Kasumi-1 (cell line): ENCODE measurements at places on chromosomes 7 and 10.
A peak's percentile ranks its signal among the peaks of the same experiment; 100 is the strongest.

DNA sequence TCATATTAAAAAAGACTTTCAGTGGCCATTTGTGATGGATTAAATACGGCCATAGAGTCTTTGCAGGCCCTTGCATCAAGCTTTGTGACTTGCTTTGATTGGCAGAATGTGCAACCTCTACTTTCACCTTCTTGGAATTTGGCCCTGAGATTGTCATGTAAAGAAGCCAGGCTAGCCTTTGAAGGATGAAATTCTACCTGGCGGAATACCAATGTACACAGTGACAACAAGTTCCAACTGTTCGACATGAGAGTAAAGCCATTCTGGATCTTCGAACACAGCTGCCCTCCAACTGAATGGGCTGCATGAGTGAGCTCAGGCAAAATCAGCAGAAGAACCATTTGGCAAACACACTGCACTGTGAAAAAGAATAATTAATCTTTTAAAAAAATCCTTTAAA lies 321.3 kb downstream of the PHF14 start:
- DNase-seq, result no peak

- DNase-seq, result no peak
Observed at GRCh38 chr10:113443141-113443925, 109.5 kb upstream of the HABP2 start.

DNA sequence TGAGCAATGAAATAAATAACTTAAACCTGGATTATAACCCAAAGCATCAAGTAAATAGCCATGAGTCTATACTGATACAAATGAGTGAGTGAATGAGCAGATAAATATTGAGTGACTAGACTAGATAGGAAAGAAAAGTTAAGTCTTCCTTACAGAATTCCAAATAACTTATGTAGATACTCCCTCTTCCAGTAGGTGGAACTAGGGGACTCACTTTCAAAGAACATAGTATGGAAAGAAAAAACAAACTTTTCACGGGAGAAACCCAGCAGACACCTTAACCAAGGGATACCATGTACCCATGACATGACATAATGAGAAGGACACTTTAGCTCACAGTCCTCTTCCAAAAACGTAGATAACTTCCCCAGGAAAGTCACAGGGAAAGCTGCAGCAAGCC lies 32.2 kb downstream of the CSGALNACT2 start:
- DNase-seq, result peak; percentile 11

- peak; percentile 43 for DNase-seq
Observed at GRCh38 chr10:3067859-3068179, 471 bp downstream of the PFKP start.

DNA sequence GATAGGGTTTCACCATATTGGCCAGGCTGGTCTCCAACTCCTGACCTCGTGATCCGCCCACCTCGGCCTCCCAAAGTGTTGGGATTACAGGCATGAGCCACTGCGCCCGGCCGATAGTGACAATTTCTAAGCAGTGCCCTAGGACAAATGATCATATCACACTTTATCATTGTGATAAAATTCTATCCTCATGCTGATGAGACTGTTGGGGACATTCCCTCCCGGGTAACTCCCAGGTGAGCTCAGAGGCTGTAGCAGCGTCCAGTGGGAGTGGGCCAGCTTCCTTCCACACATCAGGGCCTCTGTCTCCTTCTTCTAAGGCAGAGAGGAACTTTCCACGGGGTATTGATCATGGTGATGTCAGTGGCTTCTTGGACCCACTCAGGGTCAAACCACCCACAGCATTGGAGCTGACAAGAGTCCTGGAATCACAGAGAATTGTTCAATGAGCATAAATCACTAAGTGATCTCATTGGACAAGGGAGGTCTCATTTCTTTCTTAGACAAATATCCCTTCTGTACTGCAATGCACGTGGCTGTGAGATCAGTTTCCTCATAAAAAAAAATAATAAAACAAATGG lies 256.1 kb downstream of the KLF6 start:
- DNase-seq, result no peak

DNA sequence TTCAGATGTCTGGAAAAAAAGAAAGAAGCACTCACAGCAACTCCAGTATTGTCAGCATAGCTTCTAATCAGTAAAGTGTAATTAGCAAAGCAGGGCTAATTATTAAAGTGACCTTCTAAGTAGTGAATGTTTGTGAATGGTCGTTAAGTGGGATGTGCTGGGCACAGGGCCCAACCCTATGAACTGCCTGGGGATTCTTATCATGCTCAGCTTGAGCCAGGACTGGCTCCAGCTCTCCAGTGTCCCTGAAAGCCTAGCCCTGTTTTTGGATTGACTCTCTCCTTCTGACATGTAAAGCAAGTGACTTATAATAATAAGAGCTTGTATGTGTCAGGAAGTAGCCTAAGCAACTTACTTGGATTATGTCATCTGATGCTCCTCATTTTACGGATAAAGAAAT lies 9.5 kb upstream of the TBX20 start:
- DNase-seq, result no peak

DNA sequence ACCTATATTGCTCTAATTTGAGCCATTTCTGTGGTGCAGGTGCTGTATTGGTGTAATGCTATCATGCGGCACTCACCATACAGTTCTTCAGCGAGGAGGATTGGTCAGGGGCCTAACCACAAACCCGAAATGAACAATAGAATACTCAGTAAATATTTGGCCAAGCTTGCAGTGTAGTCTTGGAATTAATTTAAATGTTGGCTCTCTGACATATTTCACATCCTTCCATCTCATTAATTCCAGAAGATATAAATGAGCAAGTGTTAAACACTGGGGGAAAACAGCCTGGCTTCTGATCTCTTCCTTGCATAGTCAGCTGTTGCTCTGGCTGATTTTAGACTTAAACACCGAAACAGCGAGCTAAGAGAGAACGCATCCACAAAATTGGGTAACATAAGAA lies 663.1 kb upstream of the GHITM start:
- no peak for DNase-seq

DNA sequence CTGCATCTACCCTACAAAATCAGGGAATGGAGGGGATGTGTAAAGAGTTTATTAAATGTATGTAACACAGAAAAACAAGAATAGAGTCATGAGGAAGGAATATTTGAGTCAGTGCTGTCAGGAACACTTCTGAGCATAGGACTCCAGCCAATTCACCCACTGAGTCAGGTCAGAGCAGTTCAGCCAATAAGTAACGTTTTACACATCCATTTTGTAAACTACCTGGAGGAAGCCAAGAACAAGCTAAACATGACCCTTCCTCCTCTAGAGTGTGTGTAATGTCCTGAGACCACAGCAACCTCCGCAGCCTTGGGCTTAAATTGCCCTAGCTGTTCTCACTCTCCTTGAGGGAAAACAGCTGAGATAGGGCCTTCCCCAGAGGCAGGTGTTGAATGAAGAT lies 691.5 kb upstream of the LRRN3 start:
- DNase-seq, result no peak

DNA sequence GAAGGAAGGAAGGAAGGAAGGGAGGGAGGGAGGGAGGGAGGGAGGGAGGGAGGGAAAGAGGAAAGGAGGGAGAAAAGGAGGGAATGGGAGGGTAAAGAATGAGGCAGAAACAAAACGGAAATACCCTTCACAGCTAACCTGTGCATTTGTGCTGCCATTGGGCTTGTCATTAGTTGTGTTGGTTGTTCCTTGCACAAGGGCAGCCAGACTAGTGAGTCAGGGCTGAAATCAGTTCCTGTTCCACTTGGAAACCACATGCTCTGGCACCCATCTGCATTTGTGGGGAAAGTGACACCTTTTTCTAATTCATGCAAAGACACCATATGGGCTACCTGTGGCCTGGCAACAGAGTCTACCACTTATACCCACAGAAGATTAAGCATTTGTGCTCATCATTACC lies 1004.0 kb upstream of the C7orf33 start:
- no peak for DNase-seq

- no peak for DNase-seq
Observed at GRCh38 chr7:13144673-13145072, 457.2 kb downstream of the ARL4A start.

DNA sequence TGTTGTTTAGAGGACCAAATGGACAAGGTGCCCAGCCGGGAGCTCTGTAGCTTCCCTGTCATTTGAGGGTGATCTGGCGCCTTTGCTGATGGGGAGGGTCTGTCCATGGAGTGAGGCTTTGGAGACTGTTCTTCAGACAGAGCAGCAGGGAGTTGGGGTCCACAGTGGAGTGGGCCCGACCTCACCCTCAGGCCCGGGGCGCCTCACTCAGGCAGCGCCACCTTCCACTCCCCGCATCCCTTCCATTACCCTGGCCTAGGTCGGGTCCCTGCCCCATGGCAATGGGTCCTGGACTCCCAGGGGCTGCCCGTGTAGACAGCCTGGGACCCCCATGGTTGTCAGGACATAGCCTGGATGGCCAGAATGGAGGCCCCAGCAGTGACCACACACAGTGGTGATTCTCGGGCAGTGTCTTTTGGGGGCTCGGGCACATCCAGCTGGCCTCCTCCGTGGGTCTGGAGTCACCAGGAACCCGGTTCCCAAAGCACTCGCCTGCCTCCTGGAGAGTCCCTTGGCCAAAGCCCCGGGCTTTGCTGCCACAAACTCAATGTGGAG lies 38.5 kb downstream of the TCERG1L start:
- DNase-seq, result no peak

DNA sequence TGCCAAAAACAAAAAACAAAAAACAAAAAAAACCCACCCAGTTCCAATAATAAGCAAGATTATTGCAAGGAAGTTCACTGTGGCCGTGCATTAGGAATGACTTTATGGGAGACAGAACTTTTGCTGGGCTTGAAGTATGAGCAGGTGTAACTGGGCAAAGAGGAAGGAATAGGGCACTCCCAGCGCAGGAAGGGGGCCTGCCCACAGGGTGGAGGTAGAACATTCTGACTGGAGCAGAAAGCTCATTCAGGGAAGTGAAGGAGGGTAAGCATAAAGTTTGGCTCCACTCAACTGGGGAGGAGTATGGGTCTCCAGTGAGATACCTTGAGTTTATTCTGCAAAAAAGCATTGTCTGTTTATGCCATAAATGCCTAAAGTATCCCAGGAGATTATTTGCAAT lies 42.1 kb upstream of the WIPF3 start:
- DNase-seq, result peak; percentile 27

- no peak for DNase-seq
Observed at GRCh38 chr7:74026406-74026902, 1.5 kb upstream of the ELN start.

DNA sequence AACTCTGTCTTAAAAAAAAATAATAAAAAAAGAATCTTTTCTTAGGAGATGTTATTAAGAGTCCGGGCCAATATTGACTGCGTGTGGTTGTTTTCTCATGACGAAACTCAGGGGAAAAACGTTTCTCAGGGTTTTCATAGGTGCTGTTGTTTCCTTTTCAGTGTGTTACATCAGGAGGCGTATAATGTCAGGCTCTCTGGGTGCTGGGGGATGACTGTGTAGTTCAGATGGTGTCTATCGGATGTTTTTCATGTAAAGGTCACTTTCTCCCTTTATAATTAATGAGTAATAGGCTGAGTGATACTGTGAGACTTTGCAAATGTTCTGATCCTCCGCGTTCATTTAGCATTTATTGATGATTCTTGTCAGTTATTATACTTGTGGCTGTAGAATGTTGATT lies 84.1 kb downstream of the TAF3 start:
- no peak for DNase-seq

DNA sequence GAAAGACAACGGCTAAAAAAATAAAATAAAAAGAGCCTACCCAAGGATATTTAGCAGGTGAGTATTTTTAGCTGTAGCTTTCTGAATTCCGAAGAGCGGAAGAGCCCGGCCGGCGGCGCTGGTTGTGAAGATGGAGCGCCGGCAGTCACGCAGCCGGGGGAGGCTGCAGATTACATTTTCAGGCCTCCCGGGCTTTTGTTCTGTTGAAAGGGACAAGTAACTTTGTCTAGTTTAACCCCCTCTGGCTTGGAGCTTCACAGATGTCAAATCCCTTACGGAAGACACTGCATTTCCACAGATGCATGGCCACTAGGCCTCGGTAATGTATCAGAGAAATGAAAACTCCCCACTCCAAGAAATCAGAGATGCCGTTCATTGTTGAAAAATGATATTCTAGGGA lies 497.6 kb upstream of the MKI67 start:
- no peak for DNase-seq

DNA sequence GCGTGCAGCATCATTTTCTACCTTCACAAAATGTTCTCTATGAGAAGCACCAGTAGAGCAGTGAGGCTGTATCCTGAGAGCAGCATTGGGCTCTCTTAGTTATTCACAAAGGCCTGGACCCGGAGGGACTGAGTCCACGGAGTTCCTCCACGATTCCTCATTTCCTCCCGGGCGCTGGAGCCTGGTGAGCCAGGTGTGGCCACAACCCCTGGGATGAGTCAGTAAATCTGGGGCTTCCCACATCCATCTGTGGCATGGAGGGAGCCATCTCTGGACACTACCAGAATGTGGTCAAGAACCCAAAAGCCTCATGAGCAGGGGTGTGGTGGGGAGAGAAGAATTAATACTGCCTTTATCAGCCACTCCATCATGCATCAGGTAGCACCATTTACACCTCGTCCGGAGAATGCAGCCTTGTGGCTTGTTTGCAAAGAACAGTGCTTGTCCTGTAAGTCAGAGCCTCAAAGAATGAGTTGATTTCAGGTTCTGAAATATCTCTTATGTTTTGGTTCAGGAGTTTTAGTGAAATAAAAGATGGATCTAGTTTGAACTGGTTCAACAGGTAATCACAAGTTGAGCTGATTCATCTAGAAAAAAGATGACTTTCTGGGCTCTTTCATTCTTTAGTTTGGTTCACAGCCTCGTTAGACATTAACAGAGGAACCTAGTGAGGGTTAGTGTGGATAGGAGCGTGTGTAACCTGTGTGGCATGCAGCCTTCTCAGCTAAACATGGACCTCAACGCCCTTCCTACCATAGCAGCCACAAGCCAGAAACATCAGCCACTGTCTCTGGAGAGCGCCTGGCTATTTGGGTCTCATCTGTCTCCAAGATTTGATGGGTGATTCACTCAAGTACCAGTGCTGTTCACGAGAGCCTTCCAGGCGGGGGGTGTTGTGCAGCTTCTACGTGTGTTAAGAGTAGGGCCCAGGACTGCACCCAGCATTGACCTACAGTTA lies 95.2 kb downstream of the WDR37 start:
- DNase-seq, result no peak

GRCh38 chr10:13657101-13657680 lies 70.4 kb downstream of the PRPF18 start:
- no peak for DNase-seq

DNA sequence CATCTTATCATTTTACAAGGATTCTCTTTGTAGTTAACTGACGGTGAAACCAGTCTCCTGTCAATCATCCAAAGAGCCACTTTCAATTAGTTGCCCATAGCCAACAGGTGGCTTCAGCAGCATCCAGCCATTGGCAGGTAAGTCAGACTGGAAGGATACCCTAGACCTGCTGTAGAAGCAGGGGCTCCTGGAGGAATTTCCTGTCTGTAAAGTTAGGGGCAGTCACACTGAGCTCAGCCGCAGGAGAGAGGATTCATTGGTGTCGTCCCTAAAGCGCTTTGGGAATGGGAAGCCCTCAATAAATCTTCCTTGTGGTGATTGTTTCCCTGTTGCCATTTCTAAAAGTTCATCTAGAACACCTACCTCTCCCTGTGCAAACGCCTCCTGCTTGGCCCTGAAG lies 140.4 kb downstream of the CELF2 start:
- no peak for DNase-seq

- DNase-seq, result peak; percentile 14
Observed at GRCh38 chr7:12490107-12490688, 80.3 kb upstream of the SCIN start.
